ENCODE measurements at places on chromosomes 3 and 15.
A peak's percentile ranks its signal among the peaks of the same experiment; 100 is the strongest.

- no peak for DNase-seq
These were observed 19.9 kb upstream of the CACNA2D2 start for GRCh38 chr3:50523279-50523811.

GRCh38 chr3:9178697-9179096, 70.7 kb downstream of the SRGAP3 start:
- no peak for DNase-seq

DNA sequence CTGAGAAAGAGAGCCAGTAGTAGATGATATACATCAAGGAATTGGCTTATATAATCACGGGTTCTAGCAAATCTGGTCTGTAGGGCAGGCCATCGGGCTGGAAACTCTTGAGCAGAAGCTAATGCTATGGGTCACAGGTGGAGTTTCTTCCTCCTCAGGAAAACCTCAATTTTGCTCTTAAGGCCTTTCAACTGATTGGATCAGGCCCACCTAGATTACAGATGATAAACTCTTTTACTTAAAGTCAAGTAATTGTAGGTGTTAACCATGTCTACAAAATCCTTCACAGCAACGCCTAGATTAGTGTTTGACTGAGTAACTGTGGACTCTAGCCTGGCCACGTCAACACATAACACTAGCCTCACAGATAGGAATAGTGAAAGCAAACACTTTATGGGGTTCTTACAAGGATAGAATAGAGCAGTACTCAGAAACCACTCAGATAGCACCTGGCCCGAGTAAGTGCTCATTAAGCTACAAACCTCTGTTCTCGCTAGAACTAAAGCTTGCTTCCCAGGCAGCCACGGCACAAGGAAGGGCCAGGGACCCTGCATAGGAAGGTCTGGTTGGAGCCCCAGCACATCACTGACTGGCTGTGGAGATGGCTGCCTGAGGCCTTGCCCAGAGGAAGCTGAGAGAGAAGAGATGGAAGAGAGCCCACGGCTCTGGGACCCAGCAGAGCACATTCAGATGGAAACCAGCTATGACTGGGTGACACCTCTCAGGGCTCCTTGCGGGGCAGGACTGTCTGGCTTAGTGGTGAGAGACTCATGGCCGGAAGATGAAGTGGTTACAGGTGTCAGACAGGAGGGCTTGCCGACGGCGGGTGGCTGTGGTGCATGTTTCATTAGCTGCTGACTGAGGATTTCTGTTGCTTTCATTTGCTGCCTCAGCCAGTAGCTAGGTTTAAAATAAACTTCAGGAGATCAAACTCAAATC, 202.5 kb upstream of the TLE3 start:
- no peak for DNase-seq

GRCh38 chr15:28961391-28961790, 75.6 kb downstream of the APBA2 start:
- no peak for DNase-seq

GRCh38 chr15:60583194-60583593, 104.3 kb upstream of the ICE2 start:
- no peak for DNase-seq

GRCh38 chr15:48515500-48515899, 130.0 kb downstream of the FBN1 start:
- DNase-seq, result no peak

GRCh38 chr3:53009826-53010539, 35.9 kb downstream of the SFMBT1 start:
- no peak for DNase-seq

- DNase-seq, result no peak
These were observed 32.9 kb downstream of the CHP1 start for GRCh38 chr15:41263891-41264351.

- DNase-seq, result no peak
These were observed 6.2 kb upstream of the ZNF619 start for GRCh38 chr3:40470701-40471100.

- no peak for DNase-seq
These were observed 44.7 kb upstream of the C2CD4B start for GRCh38 chr15:62209821-62210220.

GRCh38 chr3:38297947-38298711, 16.0 kb downstream of the SLC22A14 start:
- DNase-seq, result peak; percentile 26

DNA sequence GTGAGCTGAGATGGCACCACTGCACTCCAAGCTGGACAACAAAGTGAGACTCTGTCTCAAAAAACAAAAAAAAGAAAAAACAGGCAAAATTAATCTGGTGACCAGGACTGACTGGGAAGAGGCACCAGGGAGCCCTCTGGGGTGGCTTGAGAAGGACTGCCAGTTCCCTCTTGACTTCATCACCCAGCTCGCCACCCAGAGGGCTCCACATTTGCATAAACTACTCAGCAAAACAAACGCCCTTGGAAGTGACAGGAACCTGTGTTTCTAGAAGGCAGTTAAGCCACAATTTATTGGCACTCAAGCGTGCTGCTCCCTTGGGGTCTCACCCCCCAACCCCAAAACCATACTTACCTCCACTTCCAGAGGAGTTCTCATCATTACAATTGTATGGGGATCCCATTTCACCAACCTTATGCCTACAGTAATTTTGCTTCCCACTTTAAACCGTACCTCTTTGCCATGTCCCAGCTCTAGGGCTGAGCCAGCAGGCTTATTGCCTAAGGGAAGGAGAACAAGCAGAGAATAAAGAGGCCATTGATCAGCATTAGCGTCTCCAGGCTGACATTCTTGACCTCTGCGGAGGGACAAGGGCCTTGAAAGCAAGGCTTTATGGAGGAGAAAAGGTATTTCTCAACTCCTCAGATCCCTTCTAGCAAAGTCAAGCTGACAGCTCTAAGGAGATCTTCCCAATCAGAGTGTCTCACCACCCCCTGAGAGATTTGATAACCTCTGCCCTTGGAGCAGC, 357.4 kb downstream of the SHQ1 start:
- DNase-seq, result no peak

DNA sequence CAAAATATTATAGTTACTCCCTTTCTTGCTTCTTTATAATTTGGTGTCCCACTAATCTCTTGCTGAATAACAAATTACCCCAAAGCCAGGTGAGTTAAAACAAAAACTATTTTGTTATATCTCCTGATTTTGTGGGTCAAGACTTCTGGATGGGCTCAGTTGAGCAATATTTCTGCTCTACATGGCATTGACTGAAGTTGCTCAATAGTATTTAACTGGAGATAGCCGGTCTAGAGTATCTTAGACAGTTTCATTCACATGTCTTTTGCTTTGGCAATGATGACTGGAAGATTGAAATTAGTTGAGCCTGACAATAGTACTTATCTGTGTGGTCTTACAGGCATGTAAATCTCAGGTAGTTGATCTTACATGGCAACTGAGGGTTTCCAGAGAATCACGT, 51.0 kb upstream of the TP63 start:
- DNase-seq, result no peak

- no peak for DNase-seq
These were observed 1.9 kb downstream of the CSK start for GRCh38 chr15:74783808-74784175.

DNA sequence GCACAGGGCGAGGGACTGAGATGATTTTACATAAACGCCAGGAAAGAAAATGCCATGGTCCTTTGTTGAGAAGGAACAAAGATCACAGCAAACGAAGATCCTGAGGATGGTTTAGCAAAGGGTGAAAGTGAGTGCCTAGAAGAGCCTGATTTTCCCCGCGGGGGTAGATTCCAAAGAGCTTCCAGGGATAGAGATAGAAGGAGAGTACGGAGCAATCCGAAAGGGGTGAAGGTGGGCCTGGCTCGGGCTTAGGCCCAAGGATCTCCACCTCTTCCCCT, 977 bp downstream of the CDC25A start:
- DNase-seq, result peak; percentile 44

DNA sequence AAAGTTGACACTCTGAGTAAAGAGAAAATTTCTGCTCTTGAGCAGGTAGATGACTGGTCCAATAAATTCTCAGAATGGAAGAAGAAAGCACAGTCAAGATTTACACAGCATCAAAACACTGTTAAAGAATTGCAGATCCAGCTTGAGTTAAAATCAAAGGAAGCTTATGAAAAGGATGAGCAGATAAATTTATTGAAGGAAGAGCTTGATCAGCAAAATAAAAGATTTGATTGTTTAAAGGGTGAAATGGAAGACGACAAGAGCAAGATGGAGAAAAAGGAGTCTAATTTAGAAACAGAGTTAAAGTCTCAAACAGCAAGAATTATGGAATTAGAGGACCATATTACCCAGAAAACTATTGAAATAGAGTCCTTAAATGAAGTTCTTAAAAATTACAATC, 151.8 kb upstream of the LRRFIP2 start:
- no peak for DNase-seq

GRCh38 chr15:60326824-60327654, 70.7 kb downstream of the ANXA2 start:
- DNase-seq, result peak; percentile 57

- DNase-seq, result no peak
These were observed 495.5 kb upstream of the ROBO1 start for GRCh38 chr3:80263260-80263659.

DNA sequence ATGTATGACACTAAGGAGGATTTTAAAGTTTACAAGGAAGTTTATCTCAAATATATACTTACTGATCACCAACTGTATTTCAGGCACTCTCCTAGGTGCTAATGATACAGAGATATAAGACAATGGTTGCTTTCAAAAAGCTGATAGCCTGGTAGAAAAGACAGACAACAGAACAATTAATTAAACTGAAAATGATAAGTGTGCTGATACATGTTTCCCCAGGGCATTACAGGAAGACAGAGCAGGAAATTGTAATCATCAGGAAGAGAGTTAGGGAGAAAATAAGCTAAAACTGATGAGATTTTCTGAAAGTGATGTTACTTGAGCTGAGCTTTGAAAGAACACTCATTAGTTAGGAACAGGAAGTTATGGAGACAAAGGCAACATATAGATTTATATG, 229.7 kb downstream of the RSRC1 start:
- DNase-seq, result no peak

GRCh38 chr3:10334459-10334858, 13.5 kb upstream of the SEC13 start:
- DNase-seq, result peak; percentile 15

DNA sequence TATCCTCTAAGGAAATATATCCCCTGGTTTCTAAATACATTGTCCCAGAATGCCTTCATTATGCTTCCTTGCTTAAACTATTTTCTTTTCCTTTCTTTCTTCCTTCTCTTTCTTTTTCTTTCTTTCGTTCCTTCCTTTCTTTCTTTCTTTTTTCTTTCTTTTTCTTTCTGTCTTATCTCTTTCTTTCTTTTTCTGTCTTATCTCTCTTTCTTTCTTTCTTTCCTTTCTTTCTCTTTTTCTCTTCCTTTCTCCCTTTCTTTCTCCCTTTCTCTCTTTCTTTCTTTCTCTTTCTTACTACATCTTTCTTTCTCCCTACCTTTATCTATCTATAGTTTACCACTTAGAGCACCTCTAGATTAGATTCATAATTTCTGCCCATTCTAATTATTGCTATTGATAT, 552.1 kb downstream of the PYDC2 start:
- DNase-seq, result no peak

GRCh38 chr3:4491855-4492207, 1.3 kb upstream of the ITPR1 start:
- DNase-seq, result no peak

DNA sequence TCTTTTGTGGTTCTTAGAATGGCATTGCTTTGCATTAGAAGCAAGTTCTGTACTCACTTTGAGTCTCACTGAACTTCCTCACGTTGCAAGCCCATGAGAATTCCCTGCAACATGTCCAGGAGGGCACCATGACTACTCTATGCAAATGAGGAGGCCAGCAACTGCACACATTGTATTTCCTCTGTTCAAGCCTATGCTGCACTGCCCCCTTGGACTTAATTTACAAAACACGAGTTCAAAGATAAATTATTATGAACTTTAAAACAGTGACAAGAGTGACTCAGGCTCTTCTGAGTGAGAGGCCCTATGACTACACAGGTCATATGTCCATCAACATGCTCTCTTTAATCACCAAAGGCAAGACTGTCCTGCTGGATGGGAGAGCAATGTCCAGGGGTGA, 484.2 kb upstream of the ATP11B start:
- DNase-seq, result peak; percentile 1

DNA sequence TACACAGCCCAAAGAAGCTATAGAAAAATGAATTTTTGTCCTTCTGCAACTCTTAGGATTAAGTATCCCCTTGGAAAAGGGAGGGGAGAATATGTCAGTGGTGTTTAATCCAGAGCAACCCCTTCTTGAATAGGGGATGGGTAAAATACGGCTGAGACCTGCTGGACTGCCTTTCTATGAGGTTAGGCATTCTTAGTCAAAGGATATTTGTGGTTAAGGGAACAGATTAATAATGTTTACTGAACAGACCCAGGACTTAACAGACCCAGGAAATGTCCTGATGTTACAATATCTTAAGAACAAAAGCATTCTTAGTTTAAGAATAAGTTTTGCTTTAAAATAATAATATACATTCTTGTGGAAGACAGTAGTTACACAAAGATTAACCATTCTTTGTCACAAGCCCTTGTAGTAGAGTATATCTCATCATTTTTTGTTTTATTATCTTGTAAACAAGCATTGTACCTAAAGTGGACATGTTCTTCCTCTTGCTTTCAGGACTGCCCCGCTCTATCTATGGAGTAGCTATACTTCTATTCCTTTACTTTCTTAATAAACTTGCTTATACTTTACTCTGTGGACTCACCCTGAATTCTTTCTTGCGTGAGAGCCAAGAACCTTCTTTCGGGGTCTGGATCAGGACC, 43.8 kb upstream of the B3GALNT1 start:
- peak; percentile 70 for DNase-seq

DNA sequence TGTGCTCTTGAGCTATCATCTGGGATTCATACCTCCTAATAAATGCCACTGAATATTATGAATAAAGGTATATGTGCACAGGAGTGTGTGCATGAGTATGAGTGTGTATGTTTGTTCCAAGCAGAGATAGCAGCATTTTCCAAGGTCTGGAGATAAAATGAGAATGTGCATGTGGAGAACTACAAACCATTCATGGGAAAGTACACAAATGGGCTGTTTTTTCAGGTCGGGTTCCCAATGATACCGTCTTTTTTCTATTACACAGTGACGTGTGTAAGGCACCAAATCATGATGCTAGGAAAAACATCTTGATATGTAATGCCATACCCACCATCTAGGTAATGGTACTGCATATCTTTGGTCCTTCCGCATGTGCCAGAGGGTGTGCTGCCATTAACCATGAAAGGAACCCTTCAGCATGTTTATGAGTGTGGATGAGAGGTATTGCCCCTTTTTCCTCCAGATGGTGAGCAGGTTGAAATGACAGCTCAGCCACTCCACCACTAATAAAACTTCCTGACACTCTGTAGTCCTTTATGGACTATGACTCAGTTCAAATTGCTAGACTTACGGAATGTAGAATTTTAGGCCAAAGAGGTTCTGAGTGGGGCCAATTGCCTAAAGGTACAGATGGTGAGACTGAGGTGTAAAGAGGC, 36.4 kb upstream of the COPB2 start:
- DNase-seq, result no peak

DNA sequence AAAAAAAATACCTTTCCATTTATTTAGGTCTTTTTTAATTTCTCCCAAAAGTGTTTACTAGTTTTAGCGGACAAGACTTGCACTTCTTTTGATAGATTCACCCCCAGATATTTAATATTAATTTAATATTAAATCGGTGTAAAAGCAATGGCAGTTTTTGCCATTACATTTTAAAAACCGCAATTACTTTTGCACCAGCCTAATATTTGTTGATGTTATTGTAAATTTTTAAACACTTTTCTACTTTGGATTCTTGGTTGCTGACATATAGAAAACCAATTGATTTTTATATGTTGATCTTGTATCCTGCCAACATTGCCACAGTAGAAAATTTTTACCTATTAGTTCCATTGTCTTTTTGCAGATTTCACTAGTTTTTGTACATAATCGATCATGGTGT, 63.9 kb upstream of the PXYLP1 start:
- no peak for DNase-seq

- peak; percentile 45 for DNase-seq
These were observed 724 bp downstream of the RPSA start for GRCh38 chr3:39407259-39407629.
